Osteocyte (in vitro differentiated cells): ENCODE measurements at places on chromosomes 13 and 19. TPM values are rescaled to one million over a fixed set of nuclear protein-coding genes. Genes with fewer than 3 reads are reported as not detected.

The FUT6 gene
- not detected in 2 replicates for total RNA-seq

The ZNF331 gene
- total RNA-seq = 7.4 and 8.0 TPM in 2 replicates

The NTF4 gene
- total RNA-seq = not detected in 2 replicates

The FCGBP gene
- total RNA-seq = 0.21 and 0.38 TPM in 2 replicates

The POLRMT gene
- total RNA-seq = 44.6 and 47.6 TPM in 2 replicates

The RXFP2 gene
- total RNA-seq = not detected in 2 replicates

The PBX4 gene
- 0.46 and 0.52 TPM in 2 replicates for total RNA-seq

The SERPINE3 gene
- not detected in 2 replicates for total RNA-seq
